Breast epithelium (tissue), 4 donors: ENCODE measurements at places on chromosomes 6 and 20. TPM values are rescaled to one million over a fixed set of nuclear protein-coding genes. Genes with fewer than 3 reads are reported as not detected.

DNA sequence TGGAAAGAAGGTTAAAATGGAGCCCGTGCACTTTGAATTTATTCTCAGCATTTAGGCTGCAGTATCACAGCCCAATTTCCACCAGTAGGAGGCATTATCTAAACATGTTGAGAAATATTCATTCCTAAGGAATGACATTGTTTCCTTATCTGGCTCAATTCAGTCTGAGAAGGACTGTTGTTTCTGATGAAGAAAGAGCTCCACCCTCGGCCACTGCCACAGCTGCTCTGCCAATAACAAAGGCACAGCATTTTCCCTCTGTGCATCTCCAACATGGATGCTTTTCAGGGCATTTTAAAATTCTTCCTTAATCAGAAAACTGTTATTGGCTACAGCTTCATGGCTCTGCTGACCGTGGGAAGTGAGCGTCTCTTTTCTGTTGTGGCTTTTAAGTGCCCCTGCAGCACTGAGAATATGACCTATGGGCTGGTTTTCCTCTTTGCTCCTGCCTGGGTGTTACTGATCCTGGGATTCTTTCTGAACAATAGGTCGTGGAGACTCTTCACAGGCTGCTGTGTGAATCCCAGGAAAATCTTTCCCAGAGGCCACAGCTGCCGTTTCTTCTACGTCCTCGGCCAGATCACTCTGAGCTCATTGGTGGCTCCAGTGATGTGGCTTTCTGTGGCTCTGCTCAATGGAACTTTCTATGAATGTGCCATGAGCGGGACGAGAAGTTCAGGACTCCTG lies at the start of gene CALHM5:
Gene CALHM5 (plus strand): TSS at position 216 of the 687 bp plus-strand sequence. CDS start 58 bp downstream, at position 274.
- DNase-seq: no peak

- DNase-seq: no peak
Measured at GRCh38 chr20:49420811-49421295, 61.6 kb downstream of the KCNB1 start.

Gene HLA-DQA2
- total RNA-seq: 0.48 TPM

- DNase-seq: no peak
Measured at GRCh38 chr20:36367370-36367745, 61.2 kb downstream of the DLGAP4 start.

Gene THBS2
- total RNA-seq: 31.9 TPM
